GM04504 (cell line): ENCODE measurements at places on chromosomes 7 and 10.

DNA sequence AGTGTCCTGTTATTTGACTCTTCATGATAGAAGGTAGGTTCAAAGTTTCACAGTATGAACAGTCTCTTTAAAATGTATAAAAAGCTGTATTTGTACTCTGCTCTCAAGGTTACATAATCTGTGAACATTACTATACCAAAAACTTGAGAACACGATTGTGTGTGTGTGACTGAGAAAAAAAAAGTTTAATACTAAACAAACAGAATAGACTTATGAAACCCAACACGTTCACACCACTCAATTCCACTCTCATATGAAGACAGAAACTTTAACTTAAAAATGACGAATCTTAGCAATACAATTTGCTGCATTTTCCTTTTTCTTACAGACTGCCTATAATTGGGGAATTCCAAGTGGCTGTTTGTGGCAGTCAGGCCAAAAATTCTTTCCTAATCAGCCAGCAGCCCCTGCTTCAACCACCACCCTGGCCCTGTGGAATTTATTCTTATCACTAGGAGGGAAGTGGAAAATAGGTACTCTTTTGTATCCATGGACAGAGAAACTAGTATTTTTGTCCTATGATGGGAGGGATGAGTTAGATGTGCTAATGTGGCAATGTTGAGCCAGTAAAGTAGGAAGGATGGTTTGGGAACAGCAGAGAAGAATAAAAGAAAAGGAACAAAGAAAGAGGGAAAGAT is 42.8 kb downstream of the MINDY3 start:
- no peak for DNase-seq

DNA sequence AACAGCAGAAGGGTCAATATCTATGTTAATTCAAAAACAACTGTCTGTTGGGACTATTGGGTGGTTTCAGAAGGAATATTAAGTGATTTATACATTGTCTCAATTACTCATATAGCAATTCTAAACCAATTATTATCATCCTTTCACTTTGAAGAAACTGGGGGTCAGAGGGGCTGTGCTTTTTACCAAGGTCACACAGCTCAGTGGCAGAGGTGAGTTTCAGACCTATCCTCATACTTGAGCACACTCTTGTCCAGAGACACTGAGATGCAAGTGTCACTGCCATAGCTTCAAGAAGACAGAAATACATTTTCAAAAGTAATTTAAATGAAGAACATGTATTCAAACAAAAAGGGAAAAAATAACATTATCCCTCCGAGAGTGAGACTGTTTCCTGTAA is 195.3 kb downstream of the ARL4A start:
- DNase-seq: no peak

GRCh38 chr7:141785706-141786552 is 4.1 kb upstream of the TAS2R5 start:
- peak; percentile 11 for DNase-seq

GRCh38 chr10:110681023-110681681 is 37.0 kb downstream of the RBM20 start:
- no peak for DNase-seq

DNA sequence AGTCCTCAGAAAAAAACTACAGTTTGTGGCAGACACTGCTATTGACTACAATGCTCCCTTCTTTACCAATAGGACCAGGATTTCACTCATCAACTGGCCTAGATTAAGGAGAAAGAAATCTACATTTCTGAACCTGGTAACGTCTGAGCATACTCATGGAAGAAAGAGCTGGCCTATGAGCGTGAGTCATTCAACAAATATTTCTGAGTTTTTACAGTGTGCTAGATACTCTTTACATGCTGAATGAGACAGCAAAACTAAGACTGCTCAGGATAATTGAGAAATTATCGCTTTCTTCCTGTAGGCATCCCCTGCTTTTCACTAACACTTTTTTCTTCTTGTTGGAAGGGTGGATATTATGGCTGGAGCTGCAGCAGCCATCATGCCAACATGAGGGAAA is 609.7 kb downstream of the TNS3 start:
- peak; percentile 45 for DNase-seq

- DNase-seq: no peak
Measured at GRCh38 chr10:3802526-3803265, 17.7 kb upstream of the KLF6 start.

DNA sequence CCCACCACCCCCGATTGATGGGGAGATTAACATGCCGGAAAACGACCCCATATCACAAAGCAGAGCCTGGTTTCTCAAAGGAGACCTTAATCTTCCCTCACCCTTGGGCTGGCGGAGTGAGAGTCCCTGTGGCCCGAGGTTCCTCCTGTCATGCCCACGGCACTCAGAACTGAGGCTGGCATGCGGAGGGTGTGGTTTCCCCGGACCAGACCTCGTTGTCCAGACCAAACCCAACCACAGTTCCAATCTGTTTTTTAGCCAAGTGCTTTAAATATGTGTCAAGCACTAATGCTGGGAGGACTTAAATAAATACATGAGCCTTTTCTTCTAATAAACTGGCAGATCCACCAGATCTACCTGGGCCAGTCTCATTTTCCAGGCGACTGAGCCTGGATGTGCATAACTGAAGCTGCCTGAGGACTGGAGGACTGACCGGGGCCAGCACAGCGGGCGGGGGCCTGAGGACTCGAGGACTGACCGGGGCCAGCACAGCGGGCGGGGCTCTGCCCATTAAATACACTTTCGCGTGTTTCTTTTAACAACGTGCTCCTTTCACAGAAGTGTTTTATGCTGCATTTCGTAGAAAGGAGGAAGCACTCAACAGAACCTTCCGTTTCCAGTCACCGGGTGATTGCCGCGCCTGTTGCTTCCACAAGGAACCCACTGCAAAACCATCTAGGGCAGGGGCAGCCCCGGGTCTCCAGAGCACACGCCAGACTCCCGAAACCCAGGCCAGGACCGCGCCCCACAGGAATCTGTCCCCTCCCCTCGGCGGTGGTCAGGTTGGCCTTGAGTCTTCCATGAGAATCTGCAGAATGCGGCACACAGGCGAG is 334.6 kb downstream of the PTPRN2 start:
- DNase-seq: no peak

- no peak for DNase-seq
Measured at GRCh38 chr10:103859161-103860086, 4.0 kb upstream of the SH3PXD2A start.

- no peak for DNase-seq
Measured at GRCh38 chr7:101169838-101170551, 4.6 kb upstream of the VGF start.

DNA sequence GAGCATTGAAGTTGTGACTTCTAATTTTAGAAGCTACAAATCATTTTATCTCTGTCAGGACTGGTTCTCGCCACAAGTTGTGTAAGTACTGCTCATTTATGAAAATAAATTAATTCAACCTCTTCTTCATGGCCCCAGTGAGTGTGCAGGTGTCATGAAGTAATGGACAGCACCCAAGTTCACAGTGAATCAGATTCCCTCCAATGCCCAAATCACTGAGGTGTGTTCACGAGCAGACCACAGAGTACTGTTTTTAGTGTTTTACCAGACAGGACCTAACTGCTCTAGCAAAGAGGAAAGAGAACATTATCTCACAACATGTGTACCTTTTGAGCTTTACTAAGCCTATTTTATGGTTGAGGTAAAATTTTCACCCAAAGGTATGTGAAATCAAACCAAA is 980.0 kb downstream of the CNTNAP2 start:
- DNase-seq: no peak

DNA sequence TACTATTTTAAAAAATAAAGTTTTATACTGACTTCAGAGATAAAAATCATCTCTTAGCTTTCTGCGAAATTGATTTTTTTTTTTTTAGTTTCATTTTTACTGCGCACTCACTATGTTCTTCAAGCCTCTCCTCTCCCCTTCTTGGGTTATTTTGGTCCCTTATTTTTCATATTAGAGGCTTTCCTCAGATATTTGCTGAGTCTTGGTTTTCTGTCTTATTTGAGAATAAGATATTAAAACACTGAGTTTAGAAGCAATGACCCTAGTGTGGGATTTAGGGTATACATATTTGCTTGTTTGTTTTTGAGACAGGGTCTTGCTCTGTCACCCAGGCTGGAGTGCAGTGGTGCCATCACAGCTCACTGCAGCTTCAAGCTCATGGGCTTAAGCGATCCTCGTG is 59.9 kb downstream of the SND1 start:
- DNase-seq: no peak

DNA sequence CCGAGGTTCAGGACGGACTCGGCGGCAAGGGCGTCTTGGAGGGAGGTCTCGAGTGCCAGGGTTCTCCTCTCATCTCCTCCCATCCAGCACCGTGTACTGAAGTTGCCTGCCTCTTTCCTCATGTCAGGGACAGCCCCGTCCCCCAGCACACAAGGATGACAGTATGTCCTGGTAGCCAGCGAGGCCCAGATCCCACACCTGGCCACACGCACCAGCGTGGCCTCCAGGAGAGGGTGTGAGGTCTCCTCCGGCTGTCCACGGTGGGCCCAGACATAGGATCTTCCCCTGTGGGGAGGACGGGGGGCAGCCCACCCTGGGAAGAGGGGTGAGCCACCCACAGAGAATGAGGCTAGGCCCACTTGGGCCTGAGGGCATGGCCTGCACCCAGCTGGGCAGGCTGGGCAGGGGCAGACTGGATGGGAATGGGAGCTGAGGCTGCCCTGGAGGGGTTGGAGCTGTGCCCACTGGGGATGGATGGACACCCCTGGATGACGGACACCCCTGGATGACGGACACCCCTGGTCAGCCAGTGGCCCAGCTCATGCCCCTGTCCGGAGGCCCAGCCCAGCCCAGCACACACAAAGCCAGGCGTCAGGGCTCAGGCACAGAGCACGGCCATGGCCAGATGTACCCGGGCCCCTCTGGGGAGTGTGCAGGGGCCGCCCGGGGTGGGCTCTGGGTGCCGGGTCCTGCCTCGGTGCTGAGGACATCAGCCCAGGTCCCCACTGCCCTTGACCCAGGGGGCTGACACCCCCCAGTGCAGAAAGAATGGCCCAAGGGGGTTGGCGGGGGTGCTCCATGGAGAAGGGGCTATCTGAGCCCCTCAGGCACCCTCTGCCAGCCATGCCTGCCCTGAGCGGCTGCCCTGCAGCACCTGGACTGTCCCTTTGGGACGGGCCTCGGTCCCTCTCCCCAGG is 30.9 kb upstream of the CFAP46 start:
- DNase-seq: no peak

- no peak for DNase-seq
Measured at GRCh38 chr7:19984231-19984632, 210.8 kb upstream of the TMEM196 start.

GRCh38 chr10:108862676-108863350 is 1060.5 kb downstream of the XPNPEP1 start:
- no peak for DNase-seq

DNA sequence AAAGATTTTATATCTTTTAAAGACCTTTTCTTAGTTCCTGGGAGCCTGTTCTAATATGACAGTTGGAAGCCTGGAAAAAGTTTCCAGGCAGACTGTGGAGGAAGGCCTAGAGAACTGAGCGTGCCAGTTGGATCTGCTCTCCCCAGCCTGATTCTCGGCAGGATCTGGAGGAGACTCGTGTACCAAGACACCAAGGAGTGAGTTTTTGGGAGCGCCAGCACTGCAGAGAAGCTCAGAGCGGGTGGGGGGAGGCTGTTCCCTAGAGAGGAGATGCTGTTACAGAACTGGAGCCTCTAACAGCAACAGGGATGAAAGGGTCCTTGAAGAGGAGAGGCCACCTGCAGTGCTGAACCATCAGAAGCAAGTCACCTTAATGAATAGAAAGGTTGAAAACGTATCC is 52.9 kb downstream of the LYZL2 start:
- DNase-seq: no peak

- no peak for DNase-seq
Measured at GRCh38 chr7:69878015-69878414, 279.7 kb downstream of the AUTS2 start.

- DNase-seq: no peak
Measured at GRCh38 chr10:29279779-29280487, 8.9 kb upstream of the LYZL1 start.

DNA sequence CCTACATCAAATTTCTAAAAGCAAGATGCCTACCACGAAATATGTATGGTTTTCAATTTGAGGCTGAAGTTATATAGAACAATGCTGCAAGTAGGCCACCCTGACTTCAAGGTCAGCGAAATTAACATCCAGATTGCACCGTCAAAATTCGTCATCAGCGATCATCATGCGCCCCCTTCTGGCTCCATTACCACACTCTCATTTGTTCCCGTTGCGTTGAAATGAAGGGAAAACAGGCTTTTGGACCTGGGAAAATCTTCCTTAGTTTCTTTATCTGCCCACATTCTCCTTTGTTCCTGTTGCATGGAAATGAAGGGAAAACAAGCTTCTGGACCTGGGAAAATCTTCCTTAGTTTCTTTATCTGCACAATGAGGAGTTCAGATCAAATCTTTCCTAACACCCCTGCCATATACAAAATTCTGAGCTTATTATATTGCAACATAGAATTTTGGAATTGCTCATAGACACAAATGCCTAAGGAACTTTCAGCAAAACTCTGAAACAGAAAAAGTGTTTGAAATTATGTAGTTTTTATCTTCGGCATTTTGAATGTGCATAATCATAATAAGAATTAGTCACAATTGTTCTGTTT is 98.2 kb upstream of the PRKCQ start:
- no peak for DNase-seq

- DNase-seq: peak; percentile 90
Measured at GRCh38 chr10:96850825-96851224, 18.7 kb downstream of the LCOR start.

DNA sequence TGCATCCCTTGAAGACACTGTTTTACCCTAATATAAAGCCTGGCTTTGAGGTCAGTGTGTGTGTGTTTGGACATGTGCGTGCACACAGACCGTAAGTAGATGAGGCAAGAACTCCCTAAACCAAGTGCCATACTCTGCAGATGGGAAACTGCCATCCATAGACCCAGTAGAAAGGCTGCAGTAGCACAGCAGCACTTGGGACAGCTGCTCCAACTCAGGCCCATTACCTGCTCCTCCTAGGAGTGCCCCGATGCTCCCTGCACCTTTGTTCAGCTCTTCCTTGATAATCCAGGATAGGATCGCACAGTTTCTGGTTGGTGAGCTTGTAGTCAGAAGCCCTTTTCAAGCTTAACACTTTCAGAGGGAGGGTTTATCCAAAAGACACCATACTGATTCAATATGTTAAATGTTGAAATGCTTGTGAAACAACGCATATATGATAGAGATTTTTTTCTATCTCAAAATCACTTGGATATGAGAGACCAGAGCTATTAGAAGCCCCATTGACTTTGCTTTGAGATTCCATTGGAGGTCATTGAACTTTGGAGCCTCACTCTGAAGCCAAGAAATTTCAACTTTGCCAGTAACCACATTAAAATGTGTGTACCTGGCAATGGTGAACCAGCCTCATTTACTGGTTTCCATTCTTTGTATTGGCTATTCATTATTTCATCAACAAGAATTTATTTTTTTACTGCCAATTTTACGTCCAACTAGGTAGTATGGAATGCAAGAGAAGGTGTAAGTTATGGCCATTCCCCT is 757.0 kb upstream of the GALNT17 start:
- DNase-seq: no peak
